ENCODE measurements at places on chromosomes 3 and 15. TPM values are rescaled to one million over a fixed set of nuclear protein-coding genes. Genes with fewer than 3 reads are reported as not detected.

DNA sequence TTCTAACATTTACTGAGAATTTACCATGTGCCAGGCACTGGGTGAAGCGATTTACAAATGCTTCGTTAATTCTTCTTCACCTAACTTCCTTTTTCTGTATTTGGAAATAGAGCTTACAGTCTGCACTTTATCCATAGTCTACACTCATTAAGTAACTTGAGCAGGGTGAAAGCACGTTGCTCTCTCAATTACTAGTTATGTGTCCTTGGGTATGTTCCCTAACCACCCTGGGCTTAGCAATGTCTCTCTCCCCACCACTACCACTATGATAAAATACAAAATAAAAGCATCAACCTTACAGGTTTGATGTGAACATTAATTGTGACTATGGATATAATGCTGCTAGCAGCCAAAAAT is 172.9 kb upstream of the SLC2A2 start:
- H3K4me3 ChIP-seq = no peak overlapping the region
- H3K36me3 ChIP-seq = peaks cover 19% of the 10 kb centered on the region
- H3K27ac ChIP-seq = no peak overlapping the region
- peaks cover 31% of the 10 kb centered on the region for H3K4me1 ChIP-seq

GRCh38 chr3:22959593-22959992 is 243.5 kb upstream of the UBE2E2 start:
- H3K27ac ChIP-seq = no peak overlapping the region
- peaks cover 3% of the 10 kb centered on the region for H3K27me3 ChIP-seq
- H3K4me1 ChIP-seq = no peaks in the 10 kb centered on the region
- no peaks in the 10 kb centered on the region for H3K36me3 ChIP-seq

DNA sequence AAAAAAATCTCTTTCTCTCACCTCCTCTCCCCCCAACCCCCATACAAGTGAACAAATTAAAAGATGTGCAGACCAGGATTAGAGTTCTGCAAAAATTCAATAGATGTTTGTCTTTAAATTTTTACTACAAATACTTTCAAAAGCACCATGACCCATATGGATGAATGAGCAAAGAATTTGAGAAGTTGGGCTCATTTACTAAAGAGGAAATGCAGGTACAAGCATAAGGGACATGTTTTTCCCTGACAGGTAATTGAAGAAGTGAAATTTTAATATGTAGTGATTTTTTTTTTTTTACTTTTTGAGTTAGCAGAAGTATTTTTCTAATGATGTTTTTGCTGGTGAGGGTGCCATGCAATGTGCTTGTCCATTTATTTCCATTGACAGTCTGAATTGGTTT is 15.3 kb downstream of the PIK3CA start:
- no peaks in the 10 kb centered on the region for H3K36me3 ChIP-seq
- no peak overlapping the region for H3K4me3 ChIP-seq
- H3K27ac ChIP-seq = no peak overlapping the region

GRCh38 chr3:51242939-51243338 is 142.2 kb upstream of the MANF start:
- peaks cover 3% of the 10 kb centered on the region for H3K27me3 ChIP-seq
- DNase-seq = no peak

DNA sequence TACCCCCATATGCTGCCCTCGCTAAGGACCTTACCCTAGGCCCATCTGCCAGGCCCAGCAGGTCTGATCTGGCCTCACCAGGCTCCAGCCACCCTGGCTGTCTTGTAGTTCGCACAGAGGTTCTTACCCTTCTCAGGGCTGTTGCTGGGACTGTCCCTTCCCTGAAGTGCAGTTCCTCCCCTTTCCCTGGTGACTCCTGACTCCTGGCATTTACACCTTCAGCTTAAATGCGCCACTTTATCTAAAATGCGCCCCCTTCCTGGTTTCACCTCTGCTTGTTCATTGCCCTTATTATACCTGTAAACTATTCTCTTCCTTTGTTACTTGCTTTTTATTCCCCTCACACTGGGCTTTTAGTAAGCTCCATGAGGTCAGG is 835 bp upstream of the TTLL3 start:
- peaks cover 52% of the 10 kb centered on the region for H3K4me1 ChIP-seq

GRCh38 chr3:101643861-101644613 is 32.9 kb downstream of the ZBTB11 start:
- H3K27me3 ChIP-seq = no peaks in the 10 kb centered on the region
- peak; percentile 68 for DNase-seq
- H3K4me3 ChIP-seq = peak overlapping the region; percentile 44

GRCh38 chr3:73604451-73604850 is 20.3 kb downstream of the PDZRN3 start:
- no peak for DNase-seq
- no peak overlapping the region for H3K27ac ChIP-seq
- no peaks in the 10 kb centered on the region for H3K36me3 ChIP-seq
- H3K4me1 ChIP-seq = no peaks in the 10 kb centered on the region
- H3K4me3 ChIP-seq = no peak overlapping the region

GRCh38 chr15:59221511-59222505 is 15.2 kb downstream of the LDHAL6B start:
- H3K27me3 ChIP-seq = peaks cover 10% of the 10 kb centered on the region
- H3K36me3 ChIP-seq = no peaks in the 10 kb centered on the region
- no peaks in the 10 kb centered on the region for H3K4me1 ChIP-seq

The CFAP91 gene
- not detected for total RNA-seq

The SLC9A9 gene
- 11.0 TPM for total RNA-seq

The EPHA6 gene
- not detected for total RNA-seq

GRCh38 chr3:116129187-116129946 is 315.9 kb downstream of the LSAMP start:
- H3K4me3 ChIP-seq = no peak overlapping the region
- no peaks in the 10 kb centered on the region for H3K36me3 ChIP-seq
- DNase-seq = no peak
- H3K27me3 ChIP-seq = no peaks in the 10 kb centered on the region
- no peaks in the 10 kb centered on the region for H3K4me1 ChIP-seq

DNA sequence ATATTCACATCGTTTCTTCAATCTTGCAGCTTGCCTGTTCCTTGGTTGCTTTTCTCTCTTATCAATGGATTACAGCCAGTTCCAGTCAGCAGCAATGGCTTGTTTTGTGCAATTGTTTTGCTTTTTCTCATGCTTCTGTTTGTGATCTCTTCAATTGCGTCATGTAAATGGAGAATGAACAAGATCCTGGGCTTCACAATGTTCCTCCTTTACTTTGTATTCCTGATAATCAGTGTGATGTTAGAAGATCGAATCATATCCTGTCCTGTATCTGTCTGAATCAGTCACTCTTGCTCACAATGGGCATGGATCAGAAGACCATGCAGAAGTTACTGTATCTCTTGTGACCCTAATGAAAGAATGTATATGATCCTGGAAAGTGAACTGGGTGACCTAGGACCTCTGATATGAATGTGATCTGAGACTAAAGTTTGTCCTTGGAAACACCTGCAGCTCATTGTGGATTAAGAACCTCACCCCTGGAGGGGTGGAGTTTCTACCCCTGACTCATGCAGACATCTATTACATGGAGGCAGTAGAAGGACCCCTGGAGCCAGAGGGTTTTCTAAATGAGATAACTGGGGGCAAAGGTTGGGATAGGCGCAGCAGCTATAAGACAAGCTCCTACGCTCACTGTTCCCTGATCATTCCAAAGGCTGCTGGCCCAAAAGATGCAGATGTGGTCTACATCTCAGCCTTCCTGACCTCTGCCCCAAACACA is 32.2 kb downstream of the SLC24A1 start:
- DNase-seq = no peak
- H3K4me1 ChIP-seq = peaks cover 6% of the 10 kb centered on the region
- peaks cover 35% of the 10 kb centered on the region for H3K36me3 ChIP-seq
- peak overlapping the region; percentile 29 for H3K27ac ChIP-seq
- no peaks in the 10 kb centered on the region for H3K27me3 ChIP-seq

GRCh38 chr15:100537331-100537730 is 8.6 kb upstream of the CERS3 start:
- no peaks in the 10 kb centered on the region for H3K4me1 ChIP-seq
- H3K27me3 ChIP-seq = peaks cover 18% of the 10 kb centered on the region
- no peak overlapping the region for H3K4me3 ChIP-seq
- peaks cover 7% of the 10 kb centered on the region for H3K36me3 ChIP-seq

DNA sequence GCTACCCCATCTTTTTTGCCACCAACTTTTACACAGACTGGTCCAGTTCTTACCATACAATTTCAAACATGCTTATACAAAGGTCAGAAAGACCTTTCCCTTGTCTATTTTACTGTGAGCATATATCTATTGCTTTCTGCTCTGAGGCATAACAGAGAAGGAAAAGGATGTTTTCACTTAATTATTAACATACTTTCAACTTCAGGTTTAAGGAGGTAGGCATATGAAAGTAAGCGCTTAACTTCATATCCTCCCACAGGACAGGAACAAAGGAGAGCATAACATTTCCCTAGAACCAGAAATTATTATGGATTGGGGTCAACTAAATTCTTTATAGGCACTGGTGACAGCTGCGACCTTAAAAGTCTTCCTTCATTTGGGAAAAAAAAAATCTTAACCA is 1.1 kb downstream of the MYEF2 start:
- peaks cover 9% of the 10 kb centered on the region for H3K4me1 ChIP-seq
- H3K36me3 ChIP-seq = no peaks in the 10 kb centered on the region
- peaks cover 11% of the 10 kb centered on the region for H3K27me3 ChIP-seq
- no peak for DNase-seq

GRCh38 chr15:75982468-75982867 is 29.8 kb downstream of the NRG4 start:
- H3K4me1 ChIP-seq = no peaks in the 10 kb centered on the region
- H3K27me3 ChIP-seq = peaks cover 38% of the 10 kb centered on the region
- H3K27ac ChIP-seq = no peak overlapping the region
- H3K36me3 ChIP-seq = no peaks in the 10 kb centered on the region
- H3K4me3 ChIP-seq = no peak overlapping the region
- no peak for DNase-seq

The PLOD2 gene
- 1.3 TPM for total RNA-seq

The C2CD4A gene
- total RNA-seq = not detected

The PLAAT1 gene
- not detected for total RNA-seq

DNA sequence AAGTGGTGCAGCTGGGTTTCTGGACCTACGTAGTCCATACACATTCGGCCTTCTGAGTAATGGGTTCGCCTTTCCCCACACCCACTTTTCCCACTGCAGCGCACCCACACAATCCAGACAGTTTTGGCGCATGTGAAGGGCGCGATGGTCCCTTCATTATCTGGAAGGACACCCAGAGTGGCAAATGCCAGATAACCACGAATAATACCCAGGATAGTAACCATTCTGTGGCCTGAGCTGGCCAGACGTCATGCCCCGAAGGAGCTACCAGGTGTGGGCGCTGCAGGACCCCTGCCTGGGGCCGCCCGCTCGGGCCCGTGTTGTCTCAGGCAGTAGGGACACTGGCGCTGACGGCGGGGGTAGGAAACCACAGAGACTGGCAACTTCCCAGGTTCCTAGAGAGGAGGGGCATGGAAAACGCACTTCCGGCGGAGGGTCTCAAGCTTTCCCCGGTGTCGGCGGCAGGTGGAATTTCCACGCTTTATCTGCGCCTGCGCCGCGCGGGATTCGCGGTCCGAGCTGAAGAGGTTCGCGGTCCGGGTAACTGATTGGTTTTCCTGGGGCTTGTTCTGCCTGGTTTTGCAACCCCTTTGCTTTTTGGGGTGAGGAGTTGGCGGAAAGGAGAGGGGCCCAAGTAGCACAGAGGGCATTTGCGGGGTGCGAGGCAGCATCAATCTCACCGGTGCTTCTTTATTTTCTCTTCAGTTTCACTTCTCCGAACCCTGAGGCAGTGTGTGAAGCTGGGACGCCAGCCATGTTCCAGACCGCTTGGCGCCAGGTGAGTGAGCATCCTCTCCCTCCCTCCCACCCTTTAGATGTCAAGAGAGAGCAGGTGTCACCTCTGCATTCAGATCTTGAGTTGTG is at the start of gene ZNF620:
Gene ZNF620, plus strand, starts transcription at position 441 of the 864 bp plus-strand sequence. Its CDS starts 314 bp downstream, at position 755.
- peak; percentile 75 for DNase-seq
- peak within 1 kb of the TSS; percentile 69 for H3K27ac ChIP-seq
- H3K36me3 ChIP-seq = no peaks in the 10 kb centered on the region
- no peaks in the 10 kb centered on the region for H3K27me3 ChIP-seq
- H3K4me1 ChIP-seq = peaks cover 15% of the 10 kb centered on the region

GRCh38 chr3:89974903-89975519 is 867.6 kb downstream of the EPHA3 start:
- H3K36me3 ChIP-seq = no peaks in the 10 kb centered on the region
- no peak overlapping the region for H3K27ac ChIP-seq
- no peaks in the 10 kb centered on the region for H3K4me1 ChIP-seq
- H3K27me3 ChIP-seq = no peaks in the 10 kb centered on the region
- no peak for DNase-seq
- no peak overlapping the region for H3K4me3 ChIP-seq

The CPN2 gene
- total RNA-seq = not detected

- H3K27me3 ChIP-seq = peaks cover 12% of the 10 kb centered on the region
- H3K27ac ChIP-seq = no peak overlapping the region
- no peaks in the 10 kb centered on the region for H3K4me1 ChIP-seq
- no peak for DNase-seq
- no peaks in the 10 kb centered on the region for H3K36me3 ChIP-seq
Observed at GRCh38 chr15:56613811-56614210, 119.5 kb downstream of the ZNF280D start.

GRCh38 chr3:112546216-112546759 is 15.5 kb downstream of the ATG3 start:
- DNase-seq = no peak
- H3K4me1 ChIP-seq = no peaks in the 10 kb centered on the region
- no peak overlapping the region for H3K27ac ChIP-seq
- H3K36me3 ChIP-seq = peaks cover 15% of the 10 kb centered on the region
- no peak overlapping the region for H3K4me3 ChIP-seq

DNA sequence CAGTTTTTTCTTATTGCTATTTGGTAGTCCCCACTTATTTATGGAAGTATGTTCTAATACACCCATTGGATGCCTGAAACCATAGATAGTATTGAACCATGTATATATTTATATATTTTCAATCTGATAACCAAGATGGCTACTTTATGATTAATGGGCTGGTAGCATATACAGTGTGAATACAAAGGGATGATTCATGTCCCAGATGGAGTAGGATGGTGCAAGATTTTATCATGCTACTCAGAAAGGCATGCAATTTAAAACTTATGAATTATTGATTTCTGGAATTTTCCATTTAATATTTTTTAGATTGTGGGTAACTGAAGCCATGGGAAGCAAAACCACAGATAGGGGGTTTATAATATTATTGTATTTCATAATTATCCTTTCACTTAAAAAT is 35.2 kb downstream of the AP4E1 start:
- DNase-seq = no peak
- peaks cover 21% of the 10 kb centered on the region for H3K36me3 ChIP-seq
- no peaks in the 10 kb centered on the region for H3K27me3 ChIP-seq
- no peaks in the 10 kb centered on the region for H3K4me1 ChIP-seq

GRCh38 chr3:144662729-144663128 is 691.1 kb downstream of the DIPK2A start:
- no peaks in the 10 kb centered on the region for H3K4me1 ChIP-seq
- H3K27ac ChIP-seq = no peak overlapping the region
- H3K27me3 ChIP-seq = no peaks in the 10 kb centered on the region
- no peak overlapping the region for H3K4me3 ChIP-seq
- DNase-seq = no peak
- peaks cover 7% of the 10 kb centered on the region for H3K36me3 ChIP-seq

DNA sequence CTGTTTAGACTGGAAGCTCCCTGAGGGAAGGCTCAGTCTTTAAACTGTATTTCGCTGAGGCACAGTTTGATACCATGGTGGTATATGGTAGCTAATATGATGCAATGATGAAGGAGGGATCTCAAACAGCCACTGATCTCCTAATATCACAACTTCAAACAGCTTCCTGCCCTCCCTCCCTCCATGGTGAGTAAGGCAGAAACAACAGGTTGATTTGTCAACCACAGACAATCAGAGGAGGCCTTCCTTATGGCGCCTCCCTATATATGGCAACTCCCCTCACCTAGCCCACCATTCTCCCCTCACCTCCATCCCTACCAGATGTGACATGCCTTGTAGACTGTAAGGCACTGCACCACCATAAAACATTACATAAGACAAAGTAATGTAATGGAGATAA is 316.5 kb upstream of the ICE2 start:
- no peak for DNase-seq
- no peaks in the 10 kb centered on the region for H3K27me3 ChIP-seq
- peak overlapping the region; percentile 21 for H3K27ac ChIP-seq
- H3K36me3 ChIP-seq = peaks cover 19% of the 10 kb centered on the region
- peak overlapping the region; percentile 31 for H3K4me3 ChIP-seq
